Peyer's patch (tissue), 4 donors: ENCODE measurements at places on chromosomes 13 and 19. TPM values are rescaled to one million over a fixed set of nuclear protein-coding genes. Genes with fewer than 3 reads are reported as not detected.

The MPND gene
- 23.4 TPM for total RNA-seq

The ZIM2 gene
- total RNA-seq = not detected

GRCh38 chr13:98575904-98576199, 1.1 kb downstream of the STK24 start:
- no peak for DNase-seq

The FCER2 gene
- total RNA-seq = not detected

DNA sequence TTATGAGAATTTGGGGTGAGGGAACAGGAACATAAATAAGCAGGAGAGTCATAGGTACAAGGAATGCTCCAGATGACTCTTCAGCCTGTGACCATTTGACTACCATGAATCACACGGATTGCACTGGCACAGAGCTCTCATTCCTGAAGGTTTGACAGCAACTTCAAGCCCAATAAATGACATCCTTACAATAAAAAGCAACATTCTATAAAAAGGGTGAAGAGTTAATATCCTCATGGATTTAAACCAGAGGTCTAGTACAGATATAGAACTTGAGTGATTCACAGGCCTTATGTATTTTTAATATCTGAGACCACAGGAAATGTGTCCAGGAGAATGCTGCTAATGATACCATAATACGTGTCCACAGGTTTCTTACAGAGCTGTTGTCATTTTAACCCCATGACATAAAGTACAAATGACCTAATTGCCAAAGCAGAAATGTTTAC, 158.1 kb downstream of the IRS2 start:
- no peak for DNase-seq

DNA sequence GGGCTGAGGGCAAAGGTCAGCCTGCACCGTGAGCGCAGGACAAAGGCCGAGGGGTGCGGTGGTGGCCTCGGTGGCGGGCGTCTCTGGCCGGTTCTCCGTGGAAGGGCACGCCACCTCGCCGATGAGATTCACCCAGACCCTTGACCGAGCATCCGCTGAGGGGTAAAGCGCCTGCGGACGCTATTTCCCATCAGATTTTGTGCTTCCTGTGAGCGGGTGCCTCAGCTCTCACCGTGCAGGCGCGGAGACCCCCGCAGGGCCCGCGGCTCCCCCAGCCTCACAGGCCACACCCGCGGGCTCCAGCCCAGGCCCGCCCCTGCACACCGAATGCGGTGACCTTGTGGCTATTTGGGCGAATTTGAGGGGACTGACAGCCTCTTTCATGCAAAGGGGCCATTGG, 348.0 kb downstream of the TEX29 start:
- DNase-seq = no peak

The PABPC3 gene
- 0.83 TPM for total RNA-seq

- no peak for DNase-seq
Measured at GRCh38 chr13:37381502-37381901, 217.1 kb downstream of the POSTN start.

The FFAR1 gene
- 1.6 TPM for total RNA-seq

- no peak for DNase-seq
Measured at GRCh38 chr13:19575230-19575629, 13.9 kb upstream of the TPTE2 start.

The LMTK3 gene
- total RNA-seq = 17.6 TPM

DNA sequence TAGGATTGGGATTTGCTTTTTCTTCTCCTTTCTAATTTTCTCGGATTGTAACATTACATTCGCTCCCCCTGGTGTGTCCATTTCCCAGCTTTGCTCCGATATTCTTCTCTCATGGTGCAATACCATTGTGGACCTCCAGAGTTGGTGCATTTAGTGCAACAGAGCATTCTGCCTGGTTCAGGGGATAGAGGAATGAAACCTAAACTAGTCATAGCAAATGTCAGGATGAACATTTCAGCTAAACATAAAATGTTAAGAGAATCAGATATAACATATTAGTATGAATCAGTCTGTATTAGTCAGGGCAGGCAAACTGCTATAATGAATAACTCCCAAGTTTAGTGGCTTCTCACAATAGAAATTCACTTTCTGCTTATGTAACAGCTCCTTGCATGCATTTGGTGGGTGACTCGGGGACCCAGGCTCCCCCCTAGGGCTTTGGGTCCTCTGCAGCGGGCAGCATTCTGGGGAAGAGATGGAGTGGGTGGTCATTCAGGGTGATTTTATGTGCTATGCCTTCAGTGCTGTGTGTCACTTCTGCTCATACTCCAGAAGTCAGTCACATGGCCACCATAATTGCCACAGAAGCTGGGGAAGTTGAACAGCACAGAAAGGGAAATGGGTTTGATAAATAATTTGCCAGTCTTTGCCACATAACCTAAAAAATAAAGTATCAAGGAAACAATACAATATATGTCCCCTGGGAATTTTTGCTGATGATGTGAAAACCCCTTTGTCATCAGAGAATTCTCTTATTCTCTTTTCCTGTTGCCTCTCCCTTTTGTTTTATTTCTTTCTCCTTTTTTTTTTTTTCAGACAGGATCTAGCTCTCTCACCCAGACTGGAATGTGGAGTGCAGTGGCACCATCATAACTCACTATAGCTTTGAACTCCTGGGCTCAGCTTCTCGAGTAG, 111.0 kb downstream of the HSPH1 start:
- peak; percentile 15 for DNase-seq

GRCh38 chr13:106445996-106446395, 89.5 kb downstream of the EFNB2 start:
- no peak for DNase-seq

The MCF2L gene
- total RNA-seq = 136 TPM

DNA sequence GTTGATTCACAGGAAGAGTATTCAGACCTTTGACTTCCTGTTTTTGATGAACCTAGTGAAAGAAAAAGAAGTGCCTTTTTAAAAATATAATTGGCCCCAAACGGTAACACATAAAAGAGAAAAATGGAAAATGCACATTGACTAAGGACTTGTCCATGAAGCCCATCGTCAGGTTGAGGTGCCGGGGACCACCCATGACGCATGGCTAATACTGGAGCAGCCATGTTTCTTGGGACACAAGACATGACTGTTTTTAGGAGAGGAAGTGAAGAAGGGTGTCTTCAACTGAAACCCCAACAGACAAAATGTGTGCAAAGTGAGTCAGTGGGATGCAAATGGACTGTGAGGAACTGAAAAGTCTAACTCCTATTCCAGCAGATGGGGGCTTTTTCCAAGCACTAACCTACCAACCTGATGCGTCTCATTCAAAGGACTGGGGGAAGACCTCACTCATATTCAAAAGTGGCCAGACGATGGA, 459.4 kb downstream of the FOXO1 start:
- DNase-seq = no peak

The GRIK5 gene
- total RNA-seq = 0.70 TPM

The TNFSF13B gene
- 7.9 TPM for total RNA-seq

DNA sequence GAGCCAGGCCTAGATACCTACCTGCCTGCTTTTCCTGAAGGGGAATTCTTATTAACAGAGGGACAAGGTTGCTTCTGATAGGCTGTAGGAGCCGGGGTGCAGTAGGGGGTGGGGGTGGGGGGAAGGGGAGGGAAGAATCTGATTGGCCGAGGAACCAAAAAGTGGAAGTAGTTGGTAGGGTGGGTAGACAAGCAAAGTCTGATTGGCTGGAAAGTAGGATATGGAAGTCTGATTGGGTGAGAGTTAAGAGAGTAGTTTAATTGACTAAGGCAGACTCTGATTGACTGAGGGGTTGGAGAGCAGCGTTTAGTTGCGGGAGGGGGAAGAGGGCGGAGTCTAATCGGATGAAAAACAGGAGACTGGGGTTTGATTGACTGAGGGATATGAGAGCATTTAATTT, 9.4 kb upstream of the CYP4F22 start:
- DNase-seq = no peak

DNA sequence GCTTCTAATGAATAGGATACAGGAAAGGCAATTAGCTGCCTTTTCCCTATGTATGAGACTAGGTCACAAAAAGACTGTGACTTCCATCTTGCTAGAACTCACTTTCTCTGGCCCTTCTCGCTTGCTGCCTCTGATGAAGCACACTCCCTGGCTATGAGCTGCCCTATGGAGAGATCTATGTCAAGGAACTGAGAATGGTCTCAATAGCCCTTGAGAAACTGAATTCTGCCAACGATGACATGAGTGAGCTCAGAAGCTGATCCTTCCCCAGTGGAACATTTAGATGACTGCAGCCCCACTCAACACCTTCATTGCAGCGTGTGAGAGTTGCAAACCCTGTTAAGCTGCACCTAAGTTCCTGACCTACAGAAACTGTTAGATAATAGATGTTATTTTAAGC, 309.8 kb downstream of the COG6 start:
- no peak for DNase-seq

DNA sequence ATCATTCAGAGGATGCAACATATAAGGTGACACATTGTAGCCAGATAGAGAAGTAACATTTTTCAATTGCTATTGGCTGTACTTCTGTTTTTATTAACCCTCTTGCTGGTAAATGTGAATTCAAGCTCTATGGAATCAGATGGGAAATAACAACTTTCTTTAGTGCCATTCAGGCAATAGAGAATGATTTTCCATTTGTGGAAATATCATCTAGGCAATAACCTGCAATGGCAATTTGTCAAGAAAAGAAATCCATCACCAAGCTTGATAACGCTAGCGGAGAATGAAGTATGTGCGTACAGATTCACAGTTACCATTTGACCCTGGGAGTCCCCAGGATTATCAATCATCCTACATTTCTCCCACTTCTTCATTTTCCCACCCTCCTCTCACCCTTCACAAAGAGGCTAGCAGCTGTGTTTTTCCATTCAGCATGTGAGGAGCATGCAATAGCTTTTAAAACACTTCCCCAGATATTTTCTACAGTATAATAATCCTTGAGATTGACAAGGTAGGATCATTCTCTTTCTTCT, 569.7 kb upstream of the KLF12 start:
- no peak for DNase-seq

DNA sequence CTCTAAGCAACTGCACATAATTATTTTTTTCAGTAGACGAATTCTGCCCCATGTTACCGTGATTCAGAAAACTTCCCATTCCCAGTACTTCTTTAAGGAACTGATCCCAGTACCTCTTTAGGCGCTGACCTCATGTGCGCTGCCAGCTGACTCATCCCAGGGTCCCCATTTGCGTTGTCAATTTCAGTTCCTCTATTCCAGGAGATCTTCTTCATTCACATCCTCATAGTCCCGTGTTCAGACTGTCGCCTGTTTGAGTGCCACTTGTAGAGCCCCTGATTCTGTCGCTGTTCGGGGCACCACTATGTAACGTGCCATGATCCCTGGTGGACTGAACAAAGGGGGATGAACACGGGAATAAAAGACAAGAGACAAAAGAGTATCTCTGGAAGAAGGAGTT, 16.4 kb downstream of the FPR3 start:
- peak; percentile 54 for DNase-seq

The OR10H2 gene
- not detected for total RNA-seq

The ACER1 gene
- total RNA-seq = not detected

- DNase-seq = no peak
Measured at GRCh38 chr19:32317086-32317485, 28.3 kb upstream of the ZNF507 start.

DNA sequence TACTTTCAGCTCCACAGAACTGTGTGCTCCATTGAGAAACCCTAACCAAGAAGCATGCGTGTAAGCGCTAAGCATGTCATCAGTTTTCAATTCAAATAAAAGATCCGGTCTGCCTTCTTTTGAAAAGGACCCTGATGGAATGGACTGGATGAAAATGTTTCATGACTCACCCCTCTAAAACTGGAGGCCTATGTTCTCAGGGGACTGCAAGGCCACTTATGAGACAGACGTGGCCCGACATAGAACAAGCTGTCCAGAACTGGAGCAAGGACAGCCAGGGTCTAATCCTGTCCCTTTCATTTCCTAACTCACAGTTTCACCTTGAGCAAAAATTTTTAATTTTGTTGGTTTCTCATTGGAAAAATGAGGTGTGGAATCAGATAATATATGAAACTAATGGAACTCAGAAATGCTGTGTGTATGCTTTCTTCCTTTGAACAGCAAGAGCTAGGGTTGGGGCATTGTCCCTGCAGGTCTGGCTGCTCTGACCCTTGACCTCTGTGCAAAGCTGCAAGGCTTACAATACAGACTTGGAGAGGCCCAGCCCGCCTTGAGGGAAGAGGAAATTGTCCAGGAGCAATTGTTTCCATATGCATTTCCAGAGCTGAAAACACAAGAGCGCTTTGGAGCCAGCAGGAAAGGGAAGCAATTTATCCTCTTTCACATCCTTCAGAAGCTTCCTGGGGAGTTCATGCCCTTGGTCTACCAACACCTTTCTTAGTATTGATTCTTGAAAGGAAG, 553.4 kb upstream of the KLF12 start:
- DNase-seq = no peak

The ATP4A gene
- not detected for total RNA-seq

The CASP14 gene
- total RNA-seq = not detected

DNA sequence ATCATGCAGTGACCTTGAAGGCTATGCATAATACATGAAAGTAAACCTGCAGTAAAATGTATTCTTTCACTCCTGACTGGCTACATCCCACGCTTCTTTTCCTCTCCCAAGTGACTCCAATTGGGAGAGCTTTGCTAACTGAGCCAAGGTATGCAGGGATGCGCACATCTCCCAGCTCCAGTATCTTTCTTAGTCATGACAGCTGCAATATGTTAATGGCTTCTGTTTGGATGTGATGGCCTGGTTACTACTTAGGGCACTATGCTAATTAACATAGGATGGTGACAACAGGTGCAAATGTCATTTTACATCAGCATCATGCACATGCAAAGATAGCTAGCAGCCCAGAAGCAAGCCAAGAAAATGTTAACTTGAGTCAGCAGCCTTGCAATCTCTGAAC, 134.7 kb downstream of the POU4F1 start:
- no peak for DNase-seq

The CCL25 gene
- total RNA-seq = 158 TPM

DNA sequence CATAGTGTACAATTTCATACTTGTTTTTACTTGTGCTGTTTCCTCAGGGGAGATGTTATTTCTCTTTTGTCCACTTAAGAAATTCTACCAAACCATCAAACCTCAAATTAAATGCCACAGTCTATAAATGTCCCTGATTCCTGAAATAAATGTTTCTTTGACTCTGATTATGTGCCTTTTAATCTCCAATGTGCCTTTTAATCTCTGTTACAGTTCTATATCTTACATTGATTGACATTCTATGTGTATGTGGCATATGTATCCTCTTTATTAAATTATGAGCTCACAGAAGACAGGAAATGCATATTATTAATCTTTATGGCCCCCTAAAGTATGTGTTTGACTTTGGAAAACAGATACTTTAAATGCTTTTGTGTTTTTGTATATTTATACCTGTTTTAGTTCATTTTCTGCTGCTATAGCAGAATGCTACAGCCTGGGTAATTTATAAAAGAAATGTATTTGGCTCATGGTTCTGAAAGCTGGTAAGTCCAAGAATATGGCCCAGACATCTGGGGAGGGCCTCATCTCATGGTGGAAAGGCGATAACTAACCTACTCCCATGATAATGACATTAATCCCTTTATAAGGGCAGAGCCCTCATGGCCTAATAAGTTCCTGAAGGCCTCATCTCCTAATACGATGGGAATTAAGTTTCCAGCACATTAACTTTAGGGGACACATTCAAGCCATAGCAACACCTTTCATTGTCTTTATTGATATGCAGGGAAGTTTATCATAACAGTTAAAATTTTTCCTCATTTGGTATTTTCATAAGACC, 403.9 kb downstream of the LIG4 start:
- DNase-seq = no peak

- peak; percentile 53 for DNase-seq
Measured at GRCh38 chr19:16449330-16449961, 22.3 kb downstream of the EPS15L1 start.

The CD79A gene
- total RNA-seq = 2.8 TPM

- no peak for DNase-seq
Measured at GRCh38 chr19:48487544-48487943, 18.4 kb downstream of the CYTH2 start.
